Activated CD4-positive, alpha-beta T cell treated with anti-CD3 and anti-CD28 coated beads, Interleukin-2, amount 50 U/mL, for 1 hour (primary cell): ENCODE measurements at places on chromosomes 1 and 21.

DNA sequence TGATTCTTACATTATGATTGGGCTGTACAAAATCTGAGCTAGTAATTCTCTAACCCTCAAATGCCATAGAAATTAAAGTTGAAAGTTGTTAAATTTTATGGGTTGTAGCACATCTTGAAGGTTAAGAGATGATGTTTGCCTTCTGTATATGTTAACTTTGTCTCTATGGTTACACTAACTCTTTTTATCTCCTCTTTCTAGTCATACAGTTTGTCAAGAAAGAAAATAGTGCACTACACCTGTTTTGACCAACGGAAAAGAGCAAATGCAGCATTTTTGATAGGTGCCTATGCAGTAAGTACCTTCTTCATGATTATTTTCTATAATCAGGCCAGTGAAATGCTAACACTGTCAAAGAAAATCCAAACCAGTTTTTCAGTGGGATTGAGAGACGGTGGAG lies 38.2 kb downstream of the CDC14A start:
- no peak for DNase-seq

DNA sequence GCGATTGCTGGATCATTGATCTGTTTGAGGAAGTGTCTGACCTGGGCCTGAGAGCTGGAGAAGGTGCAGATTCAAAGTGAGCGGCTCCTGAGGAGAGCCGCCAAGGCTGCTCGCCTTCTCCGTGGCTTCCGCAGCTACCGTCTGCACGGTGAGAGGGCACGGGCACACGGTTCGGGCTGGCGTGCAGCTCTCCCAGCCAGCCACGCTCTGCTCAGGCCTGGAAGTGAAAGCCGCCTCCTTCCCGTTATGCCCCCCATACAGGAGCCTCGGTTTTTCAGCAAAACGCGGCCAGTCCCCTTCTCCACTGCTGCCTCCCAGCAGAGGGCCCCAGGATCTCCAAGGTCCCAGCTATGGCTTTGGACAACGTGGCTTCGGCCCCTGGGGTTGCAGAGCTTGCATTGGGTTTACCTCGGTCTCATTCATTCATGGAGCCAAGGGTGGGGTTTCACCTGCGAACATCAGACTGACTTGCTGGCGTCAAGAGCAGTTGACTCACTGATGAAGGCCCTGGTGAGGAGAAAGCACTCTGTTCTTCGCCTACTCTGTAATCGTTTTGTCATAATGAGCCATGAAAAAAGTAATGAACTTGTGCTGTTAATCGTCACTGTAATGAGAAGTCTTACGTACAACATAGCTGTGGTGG lies 24.4 kb upstream of the PDXK start:
- no peak for DNase-seq

DNA sequence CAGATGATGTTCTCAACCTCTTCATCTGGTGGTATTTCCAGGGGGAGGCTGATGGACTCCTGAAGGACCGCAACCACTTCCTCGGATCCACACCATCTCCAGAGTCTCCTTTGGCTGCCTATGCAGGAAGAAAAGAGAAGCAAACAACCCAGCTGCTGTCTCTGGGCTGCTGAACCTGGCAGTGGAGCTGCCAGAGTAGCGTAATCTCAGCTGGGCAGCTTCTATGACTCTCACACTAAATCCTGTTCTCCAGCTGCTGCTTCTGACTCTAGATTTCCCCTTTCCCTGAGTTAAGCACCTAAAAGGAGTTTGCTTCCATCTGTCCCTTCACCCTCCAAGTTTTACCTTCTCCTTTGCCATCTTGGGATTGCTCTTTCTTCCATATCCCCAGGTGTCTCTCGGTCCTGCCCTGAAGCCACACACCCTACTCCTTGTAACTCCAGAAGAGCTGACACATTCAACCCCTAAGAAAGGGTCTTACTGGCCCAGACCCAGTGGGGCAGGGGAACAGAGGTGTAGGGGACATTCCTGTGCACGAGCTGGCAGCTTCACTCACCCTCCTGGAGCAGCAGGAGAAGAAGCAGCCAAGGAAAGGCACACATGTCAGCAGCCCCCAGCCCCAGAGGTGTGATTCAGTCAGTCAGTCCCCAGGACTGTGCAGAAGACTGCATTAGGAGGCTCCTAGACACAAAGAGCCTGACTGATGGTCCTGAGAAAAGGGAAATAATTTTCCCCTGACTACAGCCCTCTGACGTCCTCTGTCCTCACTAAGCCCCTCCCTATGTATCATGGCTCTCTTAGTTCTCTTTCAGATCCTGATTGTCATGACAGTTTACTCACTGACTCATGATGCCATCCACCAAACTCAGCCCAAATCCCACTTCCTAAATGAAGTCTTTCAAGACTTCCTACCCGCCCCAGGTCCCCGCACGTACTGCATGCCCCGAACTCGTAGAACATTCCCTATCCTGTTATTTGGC lies at the start of gene SLAMF9:
Gene SLAMF9, minus strand, starts transcription at position 702 of the 980 bp plus-strand sequence. Its CDS starts 100 bp downstream, at position 602.
- no peak for DNase-seq

GRCh38 chr1:205600085-205600484 lies 31.7 kb downstream of the ELK4 start:
- DNase-seq = no peak

DNA sequence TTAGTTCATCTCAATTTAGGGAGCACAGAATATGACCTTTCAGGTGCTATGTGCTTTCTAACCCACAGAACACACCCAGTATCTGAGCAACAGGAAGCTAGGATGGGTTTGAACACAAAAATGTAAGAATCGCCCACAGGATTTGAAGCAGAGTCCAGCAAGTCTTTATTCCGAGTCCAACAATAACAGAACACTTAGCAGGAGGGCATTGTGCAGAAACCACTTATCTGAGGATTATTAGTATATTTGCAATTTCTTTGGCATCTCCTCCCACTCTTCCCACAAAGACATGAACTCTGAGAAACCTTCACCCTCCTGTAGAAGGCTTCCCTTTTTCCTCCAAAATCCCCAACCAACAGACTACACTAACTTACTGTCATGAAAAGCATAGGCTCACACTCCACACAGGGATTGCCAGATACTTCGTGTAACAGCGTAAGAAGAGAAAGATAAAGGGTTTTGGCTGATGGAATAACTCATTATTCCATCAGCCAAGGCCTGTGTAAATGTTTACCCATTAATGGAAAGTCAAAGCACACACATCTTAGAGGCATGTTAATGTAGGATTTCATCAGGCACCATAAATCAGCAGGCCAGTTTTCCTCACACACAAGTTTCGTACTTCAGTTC lies 16.1 kb downstream of the SIPA1L2 start:
- no peak for DNase-seq

GRCh38 chr1:228015276-228016180 lies 8.7 kb downstream of the WNT3A start:
- no peak for DNase-seq

DNA sequence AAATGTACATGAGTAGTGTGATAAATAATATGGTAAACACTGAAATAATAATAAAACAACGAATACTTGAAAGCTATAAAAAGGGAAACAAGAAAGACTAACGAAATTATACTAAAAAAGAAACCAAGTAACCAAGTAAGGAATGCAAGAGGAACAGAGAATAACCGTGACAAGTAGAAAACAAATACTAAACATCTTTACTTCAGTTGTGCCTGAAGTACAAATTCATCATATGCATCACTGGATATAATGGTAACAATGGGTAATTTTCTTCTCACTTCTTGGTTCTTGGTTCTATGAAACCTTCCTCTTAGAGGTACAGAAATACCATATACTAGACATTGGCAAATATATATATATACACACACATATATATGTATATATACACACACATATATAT lies 1093.6 kb upstream of the B3GALT2 start:
- DNase-seq = no peak

DNA sequence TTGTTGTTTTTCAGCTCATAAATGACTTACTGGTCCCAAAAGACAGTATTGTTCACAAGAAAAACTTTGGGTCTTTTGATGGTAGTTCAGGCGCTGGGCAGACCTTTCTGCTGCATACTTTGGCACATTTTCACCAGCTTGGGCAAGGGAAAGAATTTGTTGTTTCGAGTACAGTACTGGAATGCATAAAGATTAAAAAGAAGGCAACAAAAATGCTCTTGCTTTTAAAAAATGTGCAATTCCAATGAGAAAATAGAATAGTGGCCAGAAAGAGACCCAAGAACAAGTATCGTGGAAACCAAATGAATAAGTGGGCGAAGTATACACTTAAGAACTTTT lies 56.0 kb downstream of the CLIC6 start:
- DNase-seq = no peak

GRCh38 chr1:200877839-200878551 lies 5.2 kb downstream of the GPR25 start:
- DNase-seq = peak; percentile 44

- no peak for DNase-seq
These were observed 95.1 kb upstream of the TSPAN2 start for GRCh38 chr1:115184260-115184950.

DNA sequence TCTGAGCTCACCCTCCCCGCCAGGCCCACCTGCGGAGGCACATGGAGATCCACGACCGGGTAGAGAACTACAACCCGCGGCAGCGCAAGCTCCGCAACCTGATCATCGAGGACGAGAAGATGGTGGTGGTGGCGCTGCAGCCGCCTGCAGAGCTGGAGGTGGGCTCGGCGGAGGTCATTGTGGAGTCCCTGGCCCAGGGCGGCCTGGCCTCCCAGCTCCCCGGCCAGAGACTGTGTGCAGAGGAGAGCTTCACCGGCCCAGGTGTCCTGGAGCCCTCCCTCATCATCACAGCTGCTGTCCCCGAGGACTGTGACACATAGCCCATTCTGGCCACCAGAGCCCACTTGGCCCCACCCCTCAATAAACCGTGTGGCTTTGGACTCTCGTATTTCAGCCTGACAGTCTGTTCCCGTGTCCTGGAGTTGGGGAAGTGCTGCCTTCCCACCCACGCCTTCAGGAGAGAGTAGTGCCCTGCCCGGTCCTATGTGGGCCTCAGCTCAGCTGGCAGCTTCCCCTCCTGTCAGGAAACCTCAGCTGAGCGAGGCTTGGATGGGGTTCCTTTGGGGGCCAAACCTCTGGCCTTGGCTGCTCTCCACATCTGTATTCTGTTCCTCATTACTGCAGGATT lies 9.2 kb downstream of the ZBTB48 start:
- no peak for DNase-seq

DNA sequence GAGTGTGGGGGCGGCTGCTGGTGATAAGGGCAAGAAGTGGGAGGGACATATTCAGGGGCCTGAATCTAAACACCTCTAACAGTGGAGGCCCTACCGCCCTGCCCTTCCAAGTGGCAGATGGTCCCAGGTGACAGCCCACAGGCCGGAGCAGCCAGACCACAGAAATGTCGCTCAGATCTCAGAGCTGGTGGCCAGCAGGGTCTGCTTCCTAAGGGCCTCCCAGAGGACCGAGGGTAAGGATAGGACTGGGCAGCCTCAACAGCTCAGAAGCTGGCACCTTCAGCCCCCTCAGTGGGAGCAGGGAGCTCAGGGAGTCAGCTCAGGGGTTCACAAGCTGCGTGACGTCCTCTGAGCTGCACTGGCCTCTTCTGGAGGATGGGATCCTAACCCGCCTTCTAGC lies 201.8 kb upstream of the ZC3H12A start:
- no peak for DNase-seq

DNA sequence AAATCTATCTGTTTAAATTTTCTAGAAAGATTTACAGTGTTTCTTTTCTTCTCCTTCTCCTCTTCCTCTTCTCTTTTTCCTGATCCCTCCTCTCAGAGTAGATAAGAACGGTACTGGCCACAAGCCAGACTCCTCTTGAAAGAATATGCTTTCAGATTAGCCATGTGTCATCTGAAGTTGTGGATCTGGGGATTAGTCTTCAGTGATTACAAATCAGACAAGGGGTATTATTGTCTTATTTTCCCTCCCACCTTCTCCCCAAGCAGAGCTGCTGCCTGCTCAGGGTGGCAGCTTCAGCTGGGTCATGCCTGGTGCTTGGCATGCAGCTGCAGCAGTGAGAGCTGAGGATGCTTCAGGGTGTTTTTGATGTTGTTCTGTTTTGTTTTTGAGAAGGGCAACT lies 42.7 kb downstream of the SGIP1 start:
- DNase-seq = no peak

DNA sequence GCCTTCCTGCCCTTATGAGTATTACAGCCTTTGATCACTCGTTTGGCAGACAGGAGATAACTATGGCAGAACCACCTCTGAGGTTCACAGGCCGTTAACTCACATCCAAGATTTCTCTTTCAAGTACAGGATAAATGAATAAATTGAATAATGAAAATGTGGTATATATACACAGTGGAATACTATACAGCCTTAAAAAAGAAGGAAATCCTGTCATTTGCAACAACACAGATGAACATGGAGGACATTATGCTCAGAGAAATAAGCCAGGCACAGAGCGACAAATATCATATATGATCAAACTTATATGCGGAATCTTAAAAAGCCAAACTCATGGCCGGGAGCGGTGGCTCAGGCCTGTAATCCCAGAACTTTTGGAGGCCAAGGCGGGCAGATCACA lies 32.6 kb downstream of the TGFBR3 start:
- no peak for DNase-seq

DNA sequence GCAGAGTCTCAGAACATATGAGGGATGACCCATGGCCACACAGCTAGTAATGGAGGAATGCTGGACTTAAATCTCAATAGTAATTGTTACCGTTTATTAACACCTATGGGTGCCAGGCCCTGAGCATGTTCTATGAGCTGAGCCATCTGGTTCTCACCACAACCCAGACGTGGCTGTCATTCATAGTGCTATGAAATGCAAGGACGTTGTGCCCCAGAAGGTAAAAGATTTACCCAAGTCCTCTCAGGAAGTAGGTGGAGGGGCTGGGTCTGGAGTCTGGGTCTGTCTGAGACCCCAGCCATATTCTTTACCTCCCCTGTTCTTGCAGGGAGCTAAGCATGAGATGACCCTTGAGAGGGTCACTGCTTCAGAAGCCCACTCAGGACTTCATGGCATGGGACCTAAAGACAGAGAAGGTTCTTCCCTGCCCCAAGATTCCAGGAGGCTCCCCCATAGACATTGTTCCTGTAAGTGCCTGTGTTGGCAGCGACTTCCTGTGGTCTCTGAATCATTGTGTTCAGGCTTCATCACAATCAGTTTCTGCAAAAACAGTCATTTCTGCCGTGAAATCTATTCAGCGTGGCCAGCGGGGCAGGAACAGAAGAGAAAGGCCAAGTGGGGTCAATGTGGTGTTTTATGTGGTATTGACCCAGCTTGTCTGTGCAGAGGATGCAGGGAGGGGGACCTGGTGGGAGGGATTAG lies 475.4 kb downstream of the PTPRU start:
- DNase-seq = no peak

DNA sequence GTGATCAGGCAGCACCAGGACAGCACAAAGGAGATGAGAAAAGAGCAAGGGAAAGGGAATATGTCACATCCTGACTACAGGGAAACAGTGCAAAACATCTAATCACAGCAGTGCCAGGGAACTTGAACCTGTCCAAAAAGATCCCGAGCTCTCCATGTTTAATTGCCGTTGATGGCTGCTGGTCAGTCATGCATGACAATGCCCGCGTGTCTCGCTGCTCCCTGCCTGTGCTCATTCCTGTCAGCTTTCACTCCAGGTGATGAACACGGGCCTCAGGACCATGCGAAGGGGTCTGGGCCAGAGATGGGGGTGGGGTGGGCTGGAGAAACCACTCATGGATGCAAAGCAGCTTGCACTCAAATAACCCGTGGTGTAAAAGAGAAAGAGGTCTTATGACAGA lies 287.0 kb downstream of the GPATCH2 start:
- DNase-seq = no peak
